ENCODE measurements at places on chromosomes 13 and 19. TPM values are rescaled to one million over a fixed set of nuclear protein-coding genes. Genes with fewer than 3 reads are reported as not detected.

GAPDHS gene
- total RNA-seq = not detected

THOP1 gene
- total RNA-seq = 50.3 TPM

FUZ gene
- total RNA-seq = 8.3 TPM

SWSAP1 gene
- 2.5 TPM for total RNA-seq

- no peak for ATAC-seq
Observed at GRCh38 chr13:43472980-43473379, 313.8 kb downstream of the ENOX1 start.

- ATAC-seq = no peak
Observed at GRCh38 chr19:53422551-53422950, 9.2 kb upstream of the ZNF761 start.

DNA sequence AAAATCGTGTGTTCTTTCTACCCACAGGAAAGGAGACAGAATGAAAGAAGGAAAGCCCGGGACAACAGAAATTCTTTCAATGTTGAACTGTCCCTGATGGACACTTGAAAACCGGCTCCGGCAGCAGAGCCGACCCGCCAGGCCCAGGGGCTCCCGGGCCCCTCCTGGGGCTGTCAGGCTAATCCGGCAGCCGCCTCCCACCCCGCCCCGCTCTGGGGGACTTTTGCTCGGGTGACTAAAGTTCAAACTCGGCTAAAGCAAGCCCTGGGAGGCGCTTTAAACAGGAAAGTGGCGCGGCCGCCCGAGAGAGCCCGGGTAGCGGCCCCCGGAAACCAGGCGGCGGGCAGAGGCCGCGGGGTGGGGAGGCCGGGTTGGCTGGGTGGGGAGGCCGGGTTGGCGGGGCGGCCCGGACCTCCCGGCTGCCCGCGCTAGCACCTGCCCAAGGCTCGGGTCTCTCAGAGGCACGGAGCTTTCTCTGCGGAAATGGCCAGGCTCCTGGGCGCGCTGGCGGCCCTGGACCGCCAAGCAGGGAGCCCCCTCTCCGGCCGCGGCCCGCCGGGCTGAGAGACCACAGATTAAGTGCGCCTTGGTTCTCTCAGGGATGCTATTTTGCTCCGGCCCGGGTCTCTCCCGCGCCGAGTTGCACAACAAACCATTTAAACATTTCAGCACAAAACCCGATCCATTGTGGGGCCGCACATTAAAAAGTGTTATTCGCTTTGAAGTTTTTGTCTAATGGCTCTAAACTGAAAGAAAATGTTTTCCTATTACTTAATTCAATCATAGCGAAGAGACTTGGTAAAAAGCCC is 2.6 kb upstream of the GSX1 start:
- ATAC-seq = no peak

DNA sequence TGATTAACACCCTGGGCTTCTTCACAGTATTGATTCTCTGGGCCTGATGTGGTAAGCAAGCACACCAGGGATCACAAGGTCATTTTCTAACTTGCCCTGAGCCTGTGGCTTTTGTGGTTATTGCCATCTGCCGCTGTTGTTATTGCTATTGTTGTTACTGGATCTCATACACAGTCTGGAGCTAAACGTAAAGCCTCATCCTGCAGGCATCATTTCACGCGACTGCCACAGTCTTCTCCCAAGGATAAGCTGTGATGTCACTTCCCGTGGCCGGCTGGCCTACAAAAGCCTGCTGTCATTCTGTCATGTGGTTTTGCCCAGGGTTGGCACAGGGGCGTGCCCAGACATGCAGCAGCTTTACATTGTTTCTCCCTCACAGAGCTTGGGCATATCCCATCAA is 154.0 kb upstream of the GPR12 start:
- peak; percentile 38 for ATAC-seq

DNA sequence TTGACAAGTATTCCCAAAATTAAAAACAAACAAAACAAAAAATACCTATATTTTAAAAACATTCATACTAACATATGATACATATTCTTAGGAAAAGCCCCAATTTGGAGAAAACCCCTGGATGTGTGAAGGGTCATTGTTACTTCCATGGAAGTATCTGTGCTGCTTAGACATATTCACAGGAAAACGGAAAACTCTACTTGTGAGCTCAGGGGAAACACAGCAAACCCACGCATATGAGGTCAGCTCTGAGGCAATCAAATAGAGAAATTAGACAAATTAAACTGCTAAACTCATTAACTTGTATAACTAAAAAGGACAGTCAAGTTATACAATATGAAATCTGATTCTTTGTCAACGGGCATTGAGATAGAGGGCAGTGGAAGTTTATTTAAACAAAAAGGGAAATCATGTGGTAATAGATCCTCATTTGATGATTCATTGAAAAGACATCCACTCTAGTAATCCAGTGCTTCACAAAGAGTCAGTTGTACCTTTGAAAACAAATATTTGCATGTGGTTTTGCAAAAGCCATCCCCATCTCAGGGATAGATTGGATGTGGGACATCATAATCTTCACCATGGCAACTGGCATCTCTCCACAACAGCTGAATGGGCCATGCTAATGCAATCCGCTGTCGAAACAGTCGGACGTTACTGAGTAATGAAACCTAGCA is 423.4 kb downstream of the ITGBL1 start:
- peak; percentile 38 for ATAC-seq

DNA sequence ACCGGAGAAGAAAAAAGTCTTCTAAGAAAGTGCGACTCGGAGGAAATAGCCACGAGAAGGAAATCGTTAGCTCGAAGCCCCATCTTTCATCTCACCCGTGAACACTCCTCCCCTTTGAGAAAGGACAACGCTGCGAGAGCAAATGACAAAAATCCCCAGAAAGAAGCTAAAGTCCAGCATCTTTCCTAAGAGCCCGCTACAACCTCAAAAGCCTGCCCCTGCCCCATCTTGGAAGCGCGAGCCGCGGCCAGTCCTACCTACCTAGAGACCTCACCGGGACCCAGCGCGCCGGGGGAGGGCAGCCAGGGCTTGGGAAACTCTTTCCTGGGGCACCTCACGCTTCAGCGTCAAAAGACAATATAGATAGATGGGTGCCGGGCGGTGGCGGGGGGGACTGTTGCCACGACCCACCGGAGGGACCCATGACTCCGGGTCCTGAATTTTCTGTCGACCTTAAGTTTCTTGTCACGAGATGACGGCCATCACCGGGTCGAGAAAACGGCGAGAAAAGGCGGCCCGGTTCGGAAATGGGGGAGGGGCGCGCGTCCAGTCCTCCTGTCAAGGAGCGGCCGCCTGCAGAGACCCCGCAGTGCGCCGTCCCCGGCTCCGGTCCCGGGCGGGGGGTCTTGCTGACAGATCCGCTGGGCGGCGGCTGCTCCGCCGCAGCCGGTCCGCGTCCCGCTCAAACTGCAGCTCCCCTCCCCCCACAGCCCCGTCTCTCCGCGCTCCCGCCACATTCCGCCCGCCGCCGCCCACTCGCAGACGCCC is 65.9 kb downstream of the KCNRG start:
- ATAC-seq = peak; percentile 28

DNA sequence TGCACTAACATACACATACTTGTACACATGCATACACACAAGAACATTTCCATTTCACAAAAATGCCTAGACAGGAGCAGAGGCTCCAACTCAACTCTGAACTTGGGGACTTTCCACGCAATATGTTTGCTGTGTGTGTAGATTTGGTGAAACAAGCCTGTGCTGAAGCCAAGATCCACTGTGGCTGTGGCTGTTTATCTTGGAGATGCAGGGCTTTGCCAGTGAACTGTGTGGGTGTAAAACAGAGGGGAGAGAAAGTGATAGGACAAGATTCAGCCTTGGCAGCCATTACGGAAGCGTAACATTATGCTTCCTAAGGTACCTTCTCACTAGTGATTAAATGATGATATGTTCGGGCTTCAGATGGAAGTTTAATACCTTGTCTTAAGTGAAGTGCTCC is 73.2 kb upstream of the MBNL2 start:
- ATAC-seq = no peak

DNA sequence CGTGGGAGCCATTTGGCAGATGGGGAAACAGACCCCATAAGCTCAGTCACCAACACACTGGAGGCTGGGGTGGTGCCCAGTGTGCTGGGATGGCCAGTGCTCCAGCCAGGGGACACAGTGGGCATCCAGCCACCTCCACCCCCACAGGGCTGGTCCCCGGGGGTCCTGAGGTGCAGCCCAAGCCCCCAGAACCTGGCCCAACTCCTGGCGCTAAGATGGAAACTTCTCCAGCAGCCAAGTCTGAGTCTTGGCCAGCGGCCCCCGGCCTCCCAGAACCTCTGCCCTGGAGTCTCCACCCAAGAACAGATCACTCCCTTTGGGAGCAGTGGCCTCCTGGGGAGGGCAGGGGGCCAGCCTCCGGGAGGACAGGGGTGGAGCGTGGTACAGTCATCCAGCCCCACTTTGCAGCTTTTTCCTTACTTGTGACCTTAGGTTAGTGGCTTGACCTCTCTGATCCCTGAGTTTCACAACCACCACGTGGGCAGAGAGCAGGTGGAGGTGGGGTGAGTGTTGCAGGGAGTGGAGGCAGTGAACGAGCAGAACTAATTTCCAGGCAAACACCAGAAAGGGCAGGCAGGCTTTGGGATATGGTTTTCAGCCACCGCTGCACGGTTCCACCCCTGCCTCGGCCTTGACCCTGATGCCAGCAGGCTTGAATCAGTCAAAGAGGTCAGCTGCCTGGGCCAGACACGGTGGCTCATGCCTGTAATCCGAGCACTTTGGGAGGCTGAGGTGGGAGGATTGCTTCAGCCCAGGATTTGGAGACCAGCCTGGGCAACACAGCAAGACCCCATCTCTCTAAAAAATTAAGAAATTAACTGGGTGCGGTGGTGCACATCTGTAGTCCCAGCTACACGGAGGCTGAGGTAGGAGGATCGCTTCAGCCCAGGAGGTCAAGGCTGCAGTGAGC is 4.3 kb upstream of the NRTN start:
- ATAC-seq = no peak

- ATAC-seq = peak; percentile 62
Observed at GRCh38 chr19:58581227-58582141, 8.3 kb upstream of the MZF1 start.

GRCh38 chr19:4403005-4403761 is 743 bp downstream of the CHAF1A start:
- no peak for ATAC-seq

DNA sequence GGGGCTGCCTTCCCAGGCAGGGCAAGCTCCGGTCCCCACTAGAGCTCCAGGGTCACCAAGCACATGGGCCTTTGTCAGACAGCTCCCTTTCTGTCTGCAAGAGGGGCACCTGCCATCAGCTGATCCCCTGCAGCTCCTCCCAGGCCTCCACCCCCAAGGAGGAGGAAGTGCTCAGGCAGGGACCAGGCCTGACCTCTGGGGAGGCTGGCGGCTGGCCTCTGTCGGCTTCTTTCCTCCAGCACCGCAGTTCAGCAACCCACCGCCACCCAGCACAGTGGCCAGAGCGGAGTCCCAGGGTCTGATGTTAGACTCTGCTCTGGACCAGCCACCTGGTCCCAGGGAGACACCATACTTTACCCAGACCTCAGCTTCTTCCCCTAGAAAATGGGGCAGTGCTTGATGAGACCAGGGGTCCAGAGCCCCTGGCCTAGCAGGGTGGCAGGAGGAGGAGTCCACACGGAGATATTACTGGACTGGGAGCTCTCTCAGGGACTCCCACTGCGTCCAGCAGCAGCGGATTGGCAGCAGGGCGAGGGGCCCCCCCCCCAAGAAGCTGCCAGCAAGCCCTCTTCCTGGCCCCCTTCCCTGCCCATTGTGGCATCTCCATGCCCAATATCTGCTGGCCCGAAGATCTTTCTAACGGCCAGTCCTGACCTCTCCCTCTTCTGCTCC is 24.1 kb downstream of the NKPD1 start:
- no peak for ATAC-seq
